ENCODE measurements at places on chromosomes 2 and 18. TPM values are rescaled to one million over a fixed set of nuclear protein-coding genes. Genes with fewer than 3 reads are reported as not detected.

The TRIM43 gene
- total RNA-seq, result not detected

The TLX2 gene
- 0.17 TPM for total RNA-seq

The FAM124B gene
- not detected for total RNA-seq

The GKN2 gene
- total RNA-seq, result not detected

The CDH20 gene
- total RNA-seq, result not detected

The PCARE gene
- not detected for total RNA-seq

The GPR55 gene
- total RNA-seq, result not detected

The RAB6D gene
- total RNA-seq, result not detected

The EVA1A gene
- 69.2 TPM for total RNA-seq

DNA sequence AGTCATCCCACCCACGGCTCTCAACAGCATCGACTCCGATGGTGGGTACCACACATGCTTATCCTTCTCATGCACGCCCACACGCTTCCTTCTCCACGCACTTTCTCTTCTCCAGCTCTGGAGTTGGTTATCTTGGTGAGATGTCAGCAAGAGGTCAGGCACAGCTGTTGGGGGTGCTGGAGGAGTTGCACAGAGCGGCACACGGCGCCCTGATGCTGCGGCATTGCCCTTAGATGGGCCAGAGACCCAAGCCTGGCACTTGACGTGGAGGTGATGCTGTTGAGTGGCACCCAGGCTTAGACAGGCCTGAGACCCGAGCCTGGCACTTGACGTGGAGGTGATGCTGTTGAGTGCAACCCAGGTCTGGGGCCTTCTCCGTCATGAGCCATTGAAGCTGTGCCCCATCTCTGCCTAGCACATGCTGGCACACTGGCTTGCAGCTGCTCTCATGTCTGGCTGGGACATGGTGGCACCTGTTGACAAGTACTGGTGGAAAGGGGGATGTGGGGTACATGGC lies 83.2 kb downstream of the DGKD start:
- H3K27me3 ChIP-seq, result peaks cover 2% of the 10 kb centered on the region
- DNase-seq, result no peak
- H3K4me3 ChIP-seq, result no peak overlapping the region
- H3K36me3 ChIP-seq, result no peaks in the 10 kb centered on the region

DNA sequence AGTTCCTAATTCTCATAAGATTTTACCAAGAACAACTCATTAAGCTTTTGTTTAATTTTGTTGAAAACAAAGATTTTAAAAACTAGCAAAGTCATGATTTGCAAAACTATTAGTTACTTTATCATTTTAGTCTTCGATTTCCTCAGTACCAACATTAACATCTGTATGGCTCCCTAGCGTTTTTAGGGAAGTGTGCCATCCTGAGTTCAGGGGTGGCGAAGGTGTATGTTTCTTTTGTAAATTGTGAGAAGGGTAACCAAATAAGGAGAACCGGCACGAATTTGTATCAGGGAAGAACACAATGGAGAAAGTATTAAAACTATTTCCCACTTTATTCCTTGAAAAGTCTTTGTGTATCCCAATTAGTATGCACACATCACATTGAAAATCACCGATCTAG lies 419.9 kb downstream of the DSC3 start:
- H3K4me1 ChIP-seq, result no peaks in the 10 kb centered on the region
- peaks cover 3% of the 10 kb centered on the region for H3K27me3 ChIP-seq
- DNase-seq, result no peak
- H3K36me3 ChIP-seq, result no peaks in the 10 kb centered on the region
- no peak overlapping the region for H3K4me3 ChIP-seq

DNA sequence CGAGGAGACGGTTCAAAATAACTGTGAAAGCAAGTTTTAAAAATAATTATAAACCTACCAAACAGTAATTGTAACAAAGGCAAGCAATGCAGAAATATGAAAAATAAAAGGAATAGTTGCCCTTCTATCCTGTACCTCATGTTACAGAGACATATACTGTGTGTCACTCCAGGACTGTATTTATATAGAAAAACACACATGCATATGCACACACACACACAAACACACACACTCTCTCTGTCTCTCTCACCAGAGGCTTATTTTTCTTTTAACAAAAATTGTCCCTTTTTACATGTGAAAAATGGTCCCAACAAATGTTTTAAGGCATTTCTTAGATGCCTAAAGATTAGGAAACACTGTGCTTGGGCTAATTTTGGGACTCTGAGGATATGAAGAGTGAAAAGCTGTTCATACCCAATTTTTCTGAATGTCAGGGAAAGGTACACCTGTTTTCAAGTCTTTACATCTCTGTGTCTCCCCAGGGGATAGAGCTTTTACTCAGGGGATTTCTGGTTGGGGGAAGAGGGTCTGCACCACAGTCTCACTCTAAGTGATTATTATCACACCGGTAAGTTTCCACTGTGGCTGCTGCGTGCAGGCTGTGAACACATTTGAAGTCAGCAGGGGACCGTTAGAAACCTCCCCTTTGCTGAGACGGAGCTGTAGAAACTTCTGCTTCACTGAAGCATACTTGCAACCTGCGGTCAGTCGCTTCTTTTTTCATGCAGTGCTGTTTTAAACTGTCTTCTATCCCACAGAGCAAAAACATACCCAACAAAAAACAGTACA lies 51.4 kb upstream of the SPAG16 start:
- H3K27ac ChIP-seq, result peak overlapping the region; percentile 40
- DNase-seq, result peak; percentile 10
- peak overlapping the region; percentile 22 for H3K4me3 ChIP-seq
- no peaks in the 10 kb centered on the region for H3K36me3 ChIP-seq
- H3K4me1 ChIP-seq, result peaks cover 71% of the 10 kb centered on the region

- no peak for DNase-seq
- H3K4me1 ChIP-seq, result peaks cover 20% of the 10 kb centered on the region
- no peaks in the 10 kb centered on the region for H3K27me3 ChIP-seq
- peaks cover 9% of the 10 kb centered on the region for H3K36me3 ChIP-seq
- H3K27ac ChIP-seq, result peak overlapping the region; percentile 72
- peak overlapping the region; percentile 92 for H3K4me3 ChIP-seq
These were observed 725 bp downstream of the SLC66A2 start for GRCh38 chr18:79950515-79951341.

- peaks cover 46% of the 10 kb centered on the region for H3K4me1 ChIP-seq
- H3K27me3 ChIP-seq, result peaks cover 4% of the 10 kb centered on the region
- no peak overlapping the region for H3K27ac ChIP-seq
- H3K36me3 ChIP-seq, result no peaks in the 10 kb centered on the region
- no peak for DNase-seq
These were observed 19.3 kb downstream of the ALPK2 start for GRCh38 chr18:58609536-58609993.

DNA sequence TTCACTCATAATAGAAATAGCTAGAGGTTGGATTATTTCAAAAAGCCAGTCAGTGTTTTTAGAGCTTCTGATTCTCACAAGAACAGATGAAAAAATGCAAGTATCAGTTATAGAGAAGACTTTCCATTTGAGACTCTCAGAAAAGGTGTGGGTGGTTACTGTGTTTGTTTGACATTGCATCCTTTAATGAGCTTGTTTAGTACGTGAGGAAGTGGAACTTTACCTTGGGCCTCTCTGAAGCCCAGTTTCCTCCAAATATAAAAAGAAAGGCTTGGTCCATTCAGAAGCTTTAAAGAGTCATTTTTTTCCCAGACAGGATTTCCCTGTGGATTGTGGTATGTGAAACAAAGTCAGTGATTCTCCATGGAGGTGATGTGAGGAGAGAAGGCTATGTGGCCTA lies 89.9 kb upstream of the RANBP2 start:
- no peak overlapping the region for H3K4me3 ChIP-seq
- H3K36me3 ChIP-seq, result no peaks in the 10 kb centered on the region
- no peak overlapping the region for H3K27ac ChIP-seq
- H3K4me1 ChIP-seq, result peaks cover 62% of the 10 kb centered on the region
- DNase-seq, result no peak
- peaks cover 2% of the 10 kb centered on the region for H3K27me3 ChIP-seq

DNA sequence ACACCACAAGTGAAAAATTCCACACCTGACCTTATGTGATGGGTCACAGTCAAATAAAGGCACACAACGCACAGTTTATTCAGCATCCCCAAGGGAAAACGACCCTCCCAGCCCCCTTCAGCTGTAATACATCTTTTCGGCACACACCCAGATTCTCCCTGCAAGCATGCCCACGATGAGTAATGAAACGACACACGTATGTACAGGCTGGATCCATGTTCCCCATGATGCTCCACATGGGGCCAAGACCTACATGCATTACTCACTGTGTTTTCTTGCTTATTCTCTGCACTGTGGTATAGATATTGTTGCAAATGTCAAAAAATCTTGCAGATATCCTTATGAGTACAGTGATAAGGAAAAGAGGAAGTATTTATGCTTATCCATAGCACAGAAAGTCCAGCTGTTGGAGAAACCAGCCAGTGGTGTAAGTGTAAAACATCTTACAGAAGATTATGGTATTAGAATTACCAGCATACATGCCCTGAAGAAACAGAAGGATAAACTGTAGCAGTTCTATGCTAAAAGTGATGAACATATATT lies 32.5 kb upstream of the SGPP2 start:
- no peaks in the 10 kb centered on the region for H3K36me3 ChIP-seq
- no peak for DNase-seq
- peaks cover 2% of the 10 kb centered on the region for H3K27me3 ChIP-seq

DNA sequence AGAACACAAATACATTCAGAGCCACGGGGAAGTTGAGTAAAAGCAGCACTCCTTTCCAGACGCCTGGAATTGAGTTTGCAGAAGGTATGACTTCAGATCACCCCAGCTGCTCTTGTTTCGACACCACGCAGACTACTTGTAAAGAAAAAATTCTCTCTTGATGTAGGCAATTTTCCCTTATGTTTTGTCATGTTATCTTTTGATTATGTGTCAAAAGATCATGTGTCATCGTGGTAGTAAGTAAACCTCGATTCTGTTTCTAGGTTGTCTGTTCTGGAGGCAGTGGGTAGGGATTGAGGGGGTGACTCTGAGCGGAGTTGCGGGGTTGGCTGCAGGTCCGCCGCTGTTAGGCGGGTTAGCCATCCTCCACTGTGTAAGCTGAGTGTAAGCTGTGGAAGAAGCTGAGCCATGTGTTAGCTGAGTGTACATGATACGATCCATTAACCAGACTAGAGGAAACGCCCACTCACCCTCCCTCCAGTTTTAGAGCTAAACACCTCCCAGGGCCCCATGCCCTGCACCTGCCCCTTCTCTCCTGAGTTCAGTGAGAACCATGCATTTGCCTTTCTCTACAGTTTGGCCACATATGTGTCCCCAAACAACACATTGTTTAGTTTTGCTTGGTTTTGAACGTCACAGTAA lies 181.8 kb downstream of the SNTG2 start:
- DNase-seq, result no peak
- H3K4me3 ChIP-seq, result no peak overlapping the region
- no peak overlapping the region for H3K27ac ChIP-seq
- peaks cover 7% of the 10 kb centered on the region for H3K27me3 ChIP-seq
- H3K4me1 ChIP-seq, result peaks cover 6% of the 10 kb centered on the region

- DNase-seq, result no peak
- no peak overlapping the region for H3K4me3 ChIP-seq
- H3K4me1 ChIP-seq, result peaks cover 75% of the 10 kb centered on the region
These were observed 20.0 kb upstream of the ITGB6 start for GRCh38 chr2:160220026-160220425.

- H3K4me1 ChIP-seq, result peaks cover 43% of the 10 kb centered on the region
- H3K27ac ChIP-seq, result no peak overlapping the region
- H3K27me3 ChIP-seq, result peaks cover 11% of the 10 kb centered on the region
- H3K4me3 ChIP-seq, result no peak overlapping the region
- no peaks in the 10 kb centered on the region for H3K36me3 ChIP-seq
These were observed 252.1 kb downstream of the TSN start for GRCh38 chr2:122007577-122007976.

GRCh38 chr2:233832414-233832813 lies 21.9 kb downstream of the HJURP start:
- no peak overlapping the region for H3K4me3 ChIP-seq
- no peaks in the 10 kb centered on the region for H3K27me3 ChIP-seq
- H3K27ac ChIP-seq, result no peak overlapping the region
- no peaks in the 10 kb centered on the region for H3K4me1 ChIP-seq

GRCh38 chr2:222903234-222904220 lies 42.7 kb downstream of the ACSL3 start:
- peak overlapping the region; percentile 91 for H3K27ac ChIP-seq
- H3K36me3 ChIP-seq, result peaks cover 18% of the 10 kb centered on the region
- peaks cover 89% of the 10 kb centered on the region for H3K4me1 ChIP-seq
- peak; percentile 53 for DNase-seq
- H3K4me3 ChIP-seq, result peak overlapping the region; percentile 61
- H3K27me3 ChIP-seq, result peaks cover 2% of the 10 kb centered on the region

- no peaks in the 10 kb centered on the region for H3K27me3 ChIP-seq
- no peak overlapping the region for H3K4me3 ChIP-seq
- H3K4me1 ChIP-seq, result peaks cover 47% of the 10 kb centered on the region
- H3K36me3 ChIP-seq, result peaks cover 27% of the 10 kb centered on the region
- DNase-seq, result no peak
- H3K27ac ChIP-seq, result no peak overlapping the region
These were observed 100.9 kb downstream of the FHOD3 start for GRCh38 chr18:36398419-36398818.

- H3K36me3 ChIP-seq, result peaks cover 11% of the 10 kb centered on the region
- no peak for DNase-seq
- H3K27me3 ChIP-seq, result no peaks in the 10 kb centered on the region
- H3K27ac ChIP-seq, result no peak overlapping the region
- H3K4me3 ChIP-seq, result no peak overlapping the region
- H3K4me1 ChIP-seq, result peaks cover 22% of the 10 kb centered on the region
These were observed 134.5 kb downstream of the PTGR3 start for GRCh38 chr18:75074196-75075015.

- no peak overlapping the region for H3K4me3 ChIP-seq
- H3K27ac ChIP-seq, result no peak overlapping the region
- H3K27me3 ChIP-seq, result peaks cover 6% of the 10 kb centered on the region
- no peak for DNase-seq
- H3K4me1 ChIP-seq, result peaks cover under 1% of the 10 kb centered on the region
- peaks cover 32% of the 10 kb centered on the region for H3K36me3 ChIP-seq
These were observed 53.9 kb upstream of the SPRED2 start for GRCh38 chr2:65486282-65486681.

DNA sequence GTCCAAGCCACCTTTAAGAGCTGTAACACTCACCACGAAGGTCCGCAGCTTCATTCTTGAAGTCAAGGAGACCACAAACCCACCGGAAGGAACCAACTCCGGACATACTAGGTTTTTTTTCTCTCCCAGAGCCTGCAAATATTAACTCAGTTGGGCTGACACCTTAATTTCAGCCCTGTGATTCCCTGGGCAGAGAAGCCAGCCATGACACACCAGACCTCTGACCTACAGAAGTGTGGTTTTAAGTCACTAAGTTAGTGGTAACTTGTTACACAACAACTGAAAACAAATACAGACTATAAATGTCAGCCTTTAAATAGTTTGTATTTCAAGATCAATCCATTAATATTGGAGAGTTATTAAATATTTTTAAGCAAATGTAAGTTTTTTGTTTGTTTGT lies 855.1 kb downstream of the TMEM182 start:
- no peaks in the 10 kb centered on the region for H3K4me1 ChIP-seq
- peaks cover 1% of the 10 kb centered on the region for H3K27me3 ChIP-seq
- no peak overlapping the region for H3K4me3 ChIP-seq
- no peak for DNase-seq
- H3K27ac ChIP-seq, result no peak overlapping the region

All from HFFc6 (cell line).